AG09319 (cell line): ENCODE measurements at places on chromosomes 11 and 22.

DNA sequence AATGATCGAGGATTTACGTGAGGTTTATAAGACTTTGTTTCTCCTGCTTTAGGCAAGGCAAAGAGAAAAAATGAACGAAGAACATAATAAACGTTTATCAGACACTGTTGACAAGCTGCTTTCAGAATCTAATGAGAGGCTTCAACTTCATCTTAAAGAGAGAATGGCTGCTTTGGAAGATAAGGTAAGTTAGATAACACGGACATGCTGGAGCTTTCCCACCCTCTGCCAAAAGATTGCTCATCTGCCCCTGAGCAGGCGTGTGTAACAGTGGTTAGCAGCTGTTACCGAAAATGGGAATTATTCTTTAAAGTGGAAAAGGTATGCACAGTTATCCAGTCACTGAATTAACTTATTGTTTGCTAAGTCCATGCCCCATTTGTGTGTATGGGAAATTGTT lies 62.8 kb upstream of the CTTN start:
- no peak for DNase-seq

- DNase-seq, result no peak
Observed at GRCh38 chr22:21941921-21942320, 10.7 kb downstream of the PPM1F start.

GRCh38 chr11:59615120-59615636 lies 396 bp downstream of the OSBP start:
- DNase-seq, result no peak

DNA sequence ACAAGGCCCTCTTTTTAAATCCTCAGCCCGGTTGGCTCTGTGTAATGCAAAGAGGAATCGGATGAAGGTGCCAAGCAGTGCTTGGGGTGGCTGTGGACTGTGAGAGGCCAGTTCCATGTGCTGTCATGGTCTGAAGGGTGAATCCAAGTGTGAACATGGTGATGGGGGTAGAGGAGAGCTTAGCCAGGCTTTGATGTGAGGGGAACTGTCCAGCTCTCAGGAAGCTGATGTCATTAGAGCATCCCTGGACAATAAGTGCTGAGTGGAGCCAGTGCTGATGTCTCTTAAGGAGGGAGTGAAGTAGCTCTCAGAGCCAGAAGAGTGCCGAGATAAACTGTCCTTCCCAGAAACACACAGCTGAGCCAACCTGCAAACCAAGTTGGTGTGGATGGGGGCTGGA lies 53.6 kb downstream of the NAV2 start:
- DNase-seq, result no peak

DNA sequence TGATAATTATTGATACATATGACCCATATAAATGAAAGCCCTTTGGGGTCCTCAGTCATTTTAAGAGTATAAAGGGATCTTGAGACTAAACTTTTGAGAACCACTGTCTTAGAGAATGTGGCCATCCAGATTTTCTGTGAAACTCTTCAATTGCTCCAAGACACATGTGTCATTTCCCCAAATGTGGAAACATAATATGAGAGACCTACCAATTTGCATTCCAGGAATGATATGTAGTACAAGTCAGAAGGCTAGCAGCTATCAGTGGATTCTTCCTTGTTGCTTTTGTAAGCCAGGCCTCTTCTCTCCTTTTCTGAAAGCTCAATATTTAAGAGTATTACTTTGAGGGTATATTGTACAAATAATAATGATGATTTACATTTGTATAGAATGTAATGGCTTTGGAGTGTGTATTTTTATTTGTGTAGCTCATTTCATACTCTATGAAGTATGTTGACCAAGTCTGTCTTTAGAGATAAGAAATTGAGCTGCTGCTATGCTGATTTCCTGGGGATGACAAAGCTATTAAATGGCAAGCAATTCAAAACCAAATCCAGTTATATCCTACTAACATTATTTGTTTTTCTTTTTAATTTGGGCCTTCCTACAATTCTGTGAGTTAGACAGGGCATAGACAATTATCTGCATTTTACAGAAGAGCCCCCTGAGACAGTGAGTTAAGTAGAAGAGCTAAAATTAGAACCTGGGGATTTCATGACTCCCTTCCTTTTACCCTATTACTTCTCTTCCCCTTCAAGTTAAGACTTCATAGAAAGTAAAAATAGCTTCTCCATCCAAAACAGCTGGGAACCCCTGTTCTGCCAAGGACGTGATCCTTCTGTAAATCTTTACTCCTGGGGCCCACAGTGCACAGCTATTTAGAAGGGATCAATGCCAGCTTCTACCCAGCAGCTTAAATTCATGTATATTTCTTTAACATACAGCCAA lies 131.9 kb downstream of the WNT11 start:
- peak; percentile 23 for DNase-seq

GRCh38 chr11:65606876-65607613 lies 7.0 kb downstream of the MAP3K11 start:
- peak; percentile 93 for DNase-seq

- DNase-seq, result no peak
Observed at GRCh38 chr11:134248910-134249480, 4.2 kb downstream of the THYN1 start.

DNA sequence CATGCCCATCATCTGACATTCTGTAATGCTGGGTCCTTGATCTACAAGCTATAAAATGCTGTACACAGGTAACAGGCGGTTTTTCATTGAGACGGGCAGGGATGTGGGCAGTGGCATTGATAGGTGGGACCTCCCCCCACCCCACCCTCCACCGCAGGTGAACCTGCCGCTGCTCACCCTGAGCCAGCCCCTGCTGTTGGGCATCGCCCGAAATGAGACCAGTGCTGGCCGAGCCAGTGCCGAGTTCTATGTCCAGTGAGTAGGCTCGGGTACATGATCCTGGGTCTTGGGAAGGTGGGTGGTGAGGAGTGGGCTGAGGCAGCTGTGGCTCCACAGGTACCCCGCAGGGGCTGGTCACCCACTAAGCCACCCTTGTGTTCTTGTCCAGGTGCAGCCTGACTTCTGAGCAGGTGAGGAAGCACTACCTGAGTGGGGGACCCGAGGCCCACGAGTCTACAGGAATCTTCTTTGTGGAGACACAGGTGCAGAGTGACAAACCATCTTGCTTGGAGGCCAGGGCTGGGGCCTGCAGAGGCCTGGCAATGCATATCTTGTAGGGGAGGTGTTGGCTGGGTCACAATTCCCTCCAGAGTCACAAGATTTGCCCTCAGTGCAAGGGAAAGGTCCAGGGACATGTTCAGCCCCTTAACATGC lies 1.1 kb upstream of the DNAJC4 start:
- no peak for DNase-seq

- no peak for DNase-seq
Observed at GRCh38 chr11:66858186-66858938, 1.5 kb downstream of the LRFN4 start.

DNA sequence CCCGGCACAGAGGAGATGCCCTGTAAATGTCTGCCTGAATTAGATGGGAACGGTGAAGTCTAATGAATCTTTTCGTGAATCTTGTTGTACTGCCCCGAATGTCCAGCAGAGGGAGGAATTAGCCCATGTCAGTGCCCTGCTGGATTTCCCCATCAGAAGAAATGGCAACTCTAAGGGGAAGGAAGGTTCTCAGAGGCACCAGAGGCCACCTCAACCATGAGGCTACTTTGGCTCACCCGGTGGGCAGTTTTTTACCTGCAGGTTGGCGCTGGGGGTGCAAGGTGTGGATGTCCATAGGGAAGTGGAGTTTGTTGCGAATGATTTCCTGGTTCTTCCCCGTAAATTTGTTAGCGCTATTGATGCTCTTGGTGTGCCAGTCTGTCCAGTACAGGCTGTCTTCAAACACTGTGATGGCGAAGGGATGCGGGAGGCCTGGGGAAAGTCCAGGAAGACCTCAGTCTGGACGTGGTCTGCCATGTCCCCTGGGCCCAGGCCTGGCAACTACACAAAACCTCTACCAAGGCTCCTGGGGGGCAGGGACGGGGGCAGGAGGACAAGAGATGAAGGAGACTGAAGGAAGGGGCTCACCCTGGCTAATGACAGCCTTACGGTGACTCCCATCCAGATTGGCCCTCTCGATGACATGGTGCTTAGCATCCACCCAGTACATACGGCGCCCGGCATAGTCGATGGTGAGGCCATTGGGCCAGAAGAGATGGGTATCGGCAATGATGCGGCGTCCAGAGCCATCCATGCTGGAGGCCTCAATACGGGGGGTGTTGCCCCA lies 28.5 kb downstream of the LRP4 start:
- peak; percentile 40 for DNase-seq

GRCh38 chr11:8100158-8100557 lies 19.1 kb downstream of the TUB start:
- no peak for DNase-seq

- no peak for DNase-seq
Observed at GRCh38 chr22:44368611-44369292, 56.0 kb upstream of the SHISAL1 start.

- DNase-seq, result no peak
Observed at GRCh38 chr22:33076343-33076742, 18.2 kb upstream of the SYN3 start.

DNA sequence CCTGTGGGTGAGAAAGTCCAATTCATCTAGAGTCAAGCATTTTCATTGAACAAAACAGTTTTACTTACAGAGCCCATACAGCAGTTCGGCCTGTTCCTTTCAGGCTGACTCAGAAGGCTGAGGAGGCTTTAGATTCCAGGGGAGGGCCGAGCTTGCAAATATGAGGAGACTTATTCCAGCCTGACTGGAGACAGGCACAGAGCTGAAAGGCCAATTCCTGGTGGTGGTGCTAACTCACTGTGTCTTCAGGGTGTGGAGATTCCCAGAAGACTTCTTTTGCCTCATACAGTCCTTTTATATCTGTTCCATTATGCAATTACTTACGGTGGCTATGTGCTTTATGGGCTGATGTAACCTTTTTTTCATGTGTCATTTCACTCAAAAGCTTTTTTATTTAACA lies at the start of gene OR51E2:
OR51E2 (minus strand) TSS at position 269 of the 400 bp plus-strand sequence. CDS start 15,142 bp downstream, outside the sequence.
- DNase-seq, result no peak

DNA sequence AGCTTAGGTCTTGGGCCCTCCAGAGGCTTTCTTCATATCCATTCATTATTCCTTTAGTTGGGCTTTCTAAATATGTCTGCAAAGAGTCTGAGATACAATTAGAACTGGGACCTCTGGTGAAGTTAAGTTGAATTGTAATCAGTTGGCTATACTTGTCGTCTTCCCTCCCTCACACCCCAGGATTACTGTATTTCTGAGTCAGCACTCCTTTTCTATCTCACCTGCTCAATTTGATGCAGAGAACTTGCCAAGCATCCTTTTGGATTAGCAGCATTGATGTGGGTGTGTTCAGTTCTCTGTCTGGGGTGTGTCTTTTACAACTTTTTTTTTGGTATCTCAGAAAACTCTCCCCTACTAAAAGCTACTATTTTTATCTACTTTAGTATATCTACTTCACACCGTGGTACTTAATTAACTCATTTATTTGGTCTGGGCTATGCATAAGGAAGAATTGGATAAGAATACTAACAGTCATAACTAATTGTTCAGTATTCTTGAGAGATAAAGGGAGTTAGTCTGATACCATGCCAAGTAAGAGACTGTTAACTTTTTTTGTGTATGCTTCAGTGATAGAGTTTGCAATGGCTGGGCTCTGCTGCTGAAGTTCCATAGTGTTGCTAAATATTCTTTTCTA lies 15.1 kb downstream of the CTNND1 start:
- no peak for DNase-seq

DNA sequence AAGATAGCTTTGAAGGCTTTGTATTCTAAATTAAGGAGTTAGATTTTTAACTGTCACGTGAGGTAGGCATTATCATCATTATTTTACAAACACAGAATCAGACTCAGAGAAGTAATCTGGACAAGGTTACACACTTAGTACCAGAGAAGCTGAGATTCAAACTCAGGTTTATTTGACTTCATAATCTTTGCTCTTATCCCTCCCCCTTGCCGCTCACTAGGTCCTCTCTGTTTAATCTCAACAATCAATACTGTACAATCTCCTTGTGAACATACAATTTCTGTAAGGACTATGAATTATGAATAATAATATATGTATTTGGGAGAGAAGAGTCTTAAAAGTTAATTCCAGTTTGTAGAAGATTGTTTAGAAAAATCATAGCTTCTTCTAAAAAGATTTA lies 5.2 kb upstream of the DNAJB7 start:
- no peak for DNase-seq

GRCh38 chr11:83235825-83236224 lies 42.3 kb downstream of the ANKRD42 start:
- no peak for DNase-seq

DNA sequence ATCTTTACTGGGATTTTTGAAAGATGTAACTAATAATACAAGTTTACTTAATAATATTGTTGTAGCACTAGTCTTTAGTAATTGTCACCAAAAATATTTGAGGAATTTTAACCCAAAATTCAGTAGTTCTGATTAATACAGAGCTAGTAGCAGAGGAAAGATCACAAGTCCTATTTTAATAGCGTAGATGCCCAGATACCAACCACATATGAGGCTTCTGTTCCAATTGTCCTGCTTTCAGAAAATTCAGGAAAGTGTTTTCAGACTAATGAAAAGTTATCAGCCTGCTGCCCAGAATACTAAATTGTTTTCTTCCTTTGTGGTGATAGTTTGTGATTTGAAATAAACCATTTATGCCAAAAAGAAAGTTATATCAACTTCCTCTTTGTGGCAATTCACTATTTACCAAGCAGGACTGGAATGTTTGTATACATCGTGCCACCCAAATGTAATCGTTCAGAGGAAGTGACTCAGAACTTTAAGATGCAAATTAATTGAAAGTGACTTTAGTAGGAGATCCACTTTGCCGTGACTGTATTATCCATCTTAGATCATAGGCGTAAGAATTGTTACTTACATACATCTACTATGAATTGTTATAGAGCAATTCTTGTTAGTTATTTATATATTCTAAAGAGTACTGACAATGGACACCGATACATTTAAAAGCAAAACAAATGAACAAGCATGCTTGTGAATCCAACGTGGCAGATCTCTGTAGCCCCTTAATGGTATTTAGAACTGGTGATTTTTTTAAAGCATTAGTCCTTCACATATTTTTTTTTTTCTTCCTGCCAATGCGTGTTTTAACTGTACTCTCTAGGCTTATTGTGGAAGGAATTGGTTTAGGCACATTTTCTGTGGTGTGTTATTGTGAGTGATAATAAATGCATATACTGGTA lies 231.0 kb downstream of the DDX10 start:
- DNase-seq, result no peak

GRCh38 chr11:21179770-21180169 lies 510.4 kb downstream of the NELL1 start:
- DNase-seq, result no peak

GRCh38 chr22:39090426-39091064 lies 6.5 kb upstream of the APOBEC3H start:
- no peak for DNase-seq
